ENCODE measurements at places on chromosomes 12 and 14.

GRCh38 chr12:30457621-30458289, 237.9 kb downstream of the IPO8 start:
- DNase-seq, result no peak
- H3K4me3 ChIP-seq, result no peak overlapping the region
- no peaks in the 10 kb centered on the region for H3K36me3 ChIP-seq
- H3K27me3 ChIP-seq, result no peaks in the 10 kb centered on the region
- no peak overlapping the region for H3K27ac ChIP-seq

DNA sequence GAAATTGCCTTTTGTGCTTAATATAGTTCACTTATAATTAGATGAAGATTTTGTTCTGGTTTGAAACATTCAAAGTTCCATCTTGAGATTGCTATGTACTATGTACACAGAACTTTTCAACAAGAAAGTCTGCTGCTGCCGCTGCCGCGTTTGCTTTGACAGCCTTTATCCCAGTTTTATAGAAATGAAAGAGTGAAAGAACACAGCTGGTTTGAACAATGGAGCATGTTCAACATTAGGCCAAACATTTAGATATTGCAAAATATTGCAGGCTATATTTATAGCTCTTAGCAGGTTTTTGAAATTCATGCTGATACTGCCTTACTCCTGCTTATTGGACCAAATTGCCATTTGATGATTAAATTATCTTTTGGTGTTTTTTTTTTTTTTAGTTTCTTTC, 299.8 kb upstream of the PRKD1 start:
- no peak for DNase-seq
- H3K27me3 ChIP-seq, result no peaks in the 10 kb centered on the region
- no peak overlapping the region for H3K4me3 ChIP-seq
- no peaks in the 10 kb centered on the region for H3K36me3 ChIP-seq

DNA sequence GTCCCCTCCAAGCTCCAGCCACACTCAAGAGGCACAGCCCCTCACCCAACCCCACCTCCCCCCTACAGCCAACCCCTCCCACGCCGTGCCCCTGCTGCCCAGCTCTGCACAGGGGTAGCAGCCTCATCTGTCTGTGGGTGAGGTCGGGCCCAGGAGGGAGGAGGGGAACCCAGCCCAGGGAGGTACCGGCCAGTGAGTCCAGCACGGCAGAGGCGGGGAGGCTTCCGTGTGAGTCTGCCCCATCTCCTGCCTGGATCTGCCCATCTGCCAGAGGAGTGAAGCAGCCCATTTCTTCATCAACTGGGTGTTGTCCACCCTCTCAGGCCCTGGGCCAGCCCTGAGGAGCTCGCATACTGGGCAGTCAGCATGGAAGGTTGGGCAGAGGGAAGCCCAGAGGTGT, 54.2 kb downstream of the CCNK start:
- no peaks in the 10 kb centered on the region for H3K36me3 ChIP-seq
- H3K4me1 ChIP-seq, result peaks cover 10% of the 10 kb centered on the region
- H3K4me3 ChIP-seq, result no peak overlapping the region

GRCh38 chr14:23468704-23469126, 788 bp upstream of the NGDN start:
- H3K27ac ChIP-seq, result no peak overlapping the region
- peaks cover 4% of the 10 kb centered on the region for H3K36me3 ChIP-seq
- peaks cover 3% of the 10 kb centered on the region for H3K27me3 ChIP-seq
- peaks cover 6% of the 10 kb centered on the region for H3K4me1 ChIP-seq
- no peak overlapping the region for H3K4me3 ChIP-seq

DNA sequence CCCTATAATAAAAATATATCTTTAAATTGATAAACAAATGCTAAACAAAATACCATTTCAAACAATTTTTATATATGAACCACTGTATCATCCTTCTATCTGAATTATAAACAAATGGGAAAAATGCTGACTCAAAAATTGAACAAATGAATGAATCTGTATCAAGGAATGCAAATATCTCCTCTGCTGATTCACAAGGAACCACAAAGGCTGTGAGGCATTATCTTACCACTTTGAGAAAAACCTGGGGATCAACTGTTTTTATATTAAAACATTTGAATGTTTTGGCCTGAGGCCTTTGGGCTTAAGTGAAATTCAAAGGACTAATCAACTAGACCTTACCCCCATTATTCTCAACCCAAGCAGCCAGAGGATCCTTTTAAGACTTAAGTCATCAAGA, 86.3 kb downstream of the EML5 start:
- no peaks in the 10 kb centered on the region for H3K36me3 ChIP-seq
- no peak overlapping the region for H3K4me3 ChIP-seq
- H3K27ac ChIP-seq, result no peak overlapping the region
- H3K4me1 ChIP-seq, result no peaks in the 10 kb centered on the region
- no peaks in the 10 kb centered on the region for H3K27me3 ChIP-seq

GRCh38 chr14:101876555-101876938, 87.8 kb upstream of the DYNC1H1 start:
- H3K36me3 ChIP-seq, result peaks cover 2% of the 10 kb centered on the region
- H3K27me3 ChIP-seq, result peaks cover 3% of the 10 kb centered on the region
- no peak for DNase-seq

- H3K36me3 ChIP-seq, result no peaks in the 10 kb centered on the region
- H3K4me1 ChIP-seq, result no peaks in the 10 kb centered on the region
- no peaks in the 10 kb centered on the region for H3K27me3 ChIP-seq
- no peak overlapping the region for H3K27ac ChIP-seq
Observed at GRCh38 chr14:30191639-30192279, 264.1 kb upstream of the PRKD1 start.

DNA sequence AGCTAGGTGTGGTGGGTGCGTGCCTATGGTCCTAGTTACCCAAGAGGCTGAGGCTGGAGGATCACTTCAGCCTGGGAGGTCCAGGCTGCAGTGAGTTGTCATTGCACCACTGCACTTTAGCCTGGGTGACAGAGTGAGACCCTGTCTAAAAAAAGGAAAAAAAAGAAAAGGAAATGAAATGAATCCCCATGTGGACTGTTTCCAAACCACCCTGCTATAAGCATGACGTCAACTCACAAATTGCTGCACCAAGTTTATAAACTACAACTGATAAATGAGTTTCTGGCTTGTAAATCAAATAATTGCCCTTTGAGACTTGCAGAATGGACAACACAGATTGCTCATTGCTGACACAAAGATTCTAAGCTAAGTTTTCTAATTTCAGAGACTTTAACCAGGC, 51.0 kb upstream of the STK38L start:
- H3K4me1 ChIP-seq, result peaks cover 10% of the 10 kb centered on the region
- H3K36me3 ChIP-seq, result no peaks in the 10 kb centered on the region
- no peak overlapping the region for H3K4me3 ChIP-seq
- DNase-seq, result no peak

DNA sequence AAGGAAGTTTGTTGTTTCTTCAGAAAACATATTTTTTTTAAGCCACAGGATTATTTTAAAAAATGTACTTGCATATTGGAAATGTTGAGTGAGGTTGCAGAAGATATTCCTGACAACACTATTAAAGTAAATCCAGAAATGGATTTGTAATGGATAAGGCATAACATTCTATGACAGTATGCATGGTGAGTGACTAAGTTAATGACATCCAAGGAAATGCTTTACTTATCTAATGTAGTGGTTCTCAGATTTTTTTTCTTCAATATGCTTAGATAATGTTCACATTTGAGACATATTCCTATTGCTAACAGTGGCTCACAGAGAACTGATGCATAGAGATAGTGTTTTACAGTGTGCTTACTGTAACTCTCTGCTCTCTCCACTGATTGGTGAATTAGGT, 49.4 kb downstream of the ZDHHC17 start:
- no peaks in the 10 kb centered on the region for H3K27me3 ChIP-seq
- DNase-seq, result no peak
- H3K4me1 ChIP-seq, result no peaks in the 10 kb centered on the region
- H3K27ac ChIP-seq, result no peak overlapping the region
- no peak overlapping the region for H3K4me3 ChIP-seq

DNA sequence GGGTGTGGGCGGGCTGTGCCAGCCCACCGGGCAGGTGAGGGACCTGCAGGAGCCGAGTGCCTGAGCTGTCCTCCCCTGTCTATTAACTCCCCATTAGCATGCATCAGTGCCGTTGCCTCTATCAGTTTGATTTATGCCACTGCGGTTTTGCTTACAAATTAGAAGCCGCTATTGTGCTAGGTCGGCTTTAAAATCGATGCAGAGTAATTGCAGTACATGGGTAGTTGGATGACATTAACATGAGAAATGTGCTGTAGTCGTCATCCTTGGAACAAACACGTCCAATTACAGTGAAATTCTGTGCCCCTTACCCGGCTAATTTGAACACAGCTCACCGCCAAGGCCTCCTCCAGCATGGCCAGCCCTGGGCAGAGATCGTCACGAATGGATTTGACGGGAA, 145.8 kb downstream of the TSPAN9 start:
- H3K4me3 ChIP-seq, result no peak overlapping the region
- DNase-seq, result no peak
- H3K4me1 ChIP-seq, result peaks cover 46% of the 10 kb centered on the region
- peaks cover 7% of the 10 kb centered on the region for H3K27me3 ChIP-seq
- H3K36me3 ChIP-seq, result peaks cover 15% of the 10 kb centered on the region
- H3K27ac ChIP-seq, result no peak overlapping the region

GRCh38 chr12:87520968-87521367, 508.2 kb downstream of the C12orf50 start:
- DNase-seq, result no peak
- H3K27me3 ChIP-seq, result no peaks in the 10 kb centered on the region
- H3K36me3 ChIP-seq, result no peaks in the 10 kb centered on the region
- H3K4me3 ChIP-seq, result no peak overlapping the region
- H3K27ac ChIP-seq, result no peak overlapping the region
- no peaks in the 10 kb centered on the region for H3K4me1 ChIP-seq

DNA sequence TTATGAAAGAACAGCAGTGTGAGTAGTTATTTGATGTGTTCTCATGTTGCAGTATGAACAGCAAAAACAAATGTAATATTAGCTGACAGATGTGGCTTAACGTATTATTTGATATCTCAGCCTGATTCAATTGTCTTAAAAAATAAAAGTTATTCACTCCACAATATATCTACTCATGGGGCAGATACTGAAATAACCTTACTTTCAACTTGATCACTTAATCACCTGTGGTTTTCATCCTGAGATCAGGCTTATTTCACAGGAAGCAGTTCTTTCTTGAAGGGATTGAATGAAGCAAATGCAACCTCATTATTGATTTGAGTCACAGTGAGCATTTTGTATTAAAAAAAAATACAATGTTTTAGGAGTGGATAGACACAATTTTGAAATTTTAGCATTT, 90.3 kb downstream of the AKAP6 start:
- H3K27ac ChIP-seq, result no peak overlapping the region
- no peaks in the 10 kb centered on the region for H3K4me1 ChIP-seq
- no peak for DNase-seq
- H3K36me3 ChIP-seq, result no peaks in the 10 kb centered on the region

- peaks cover 1% of the 10 kb centered on the region for H3K27me3 ChIP-seq
- H3K4me3 ChIP-seq, result no peak overlapping the region
- H3K4me1 ChIP-seq, result no peaks in the 10 kb centered on the region
- H3K36me3 ChIP-seq, result peaks cover 8% of the 10 kb centered on the region
Observed at GRCh38 chr12:88691811-88692210, 111.5 kb upstream of the KITLG start.

DNA sequence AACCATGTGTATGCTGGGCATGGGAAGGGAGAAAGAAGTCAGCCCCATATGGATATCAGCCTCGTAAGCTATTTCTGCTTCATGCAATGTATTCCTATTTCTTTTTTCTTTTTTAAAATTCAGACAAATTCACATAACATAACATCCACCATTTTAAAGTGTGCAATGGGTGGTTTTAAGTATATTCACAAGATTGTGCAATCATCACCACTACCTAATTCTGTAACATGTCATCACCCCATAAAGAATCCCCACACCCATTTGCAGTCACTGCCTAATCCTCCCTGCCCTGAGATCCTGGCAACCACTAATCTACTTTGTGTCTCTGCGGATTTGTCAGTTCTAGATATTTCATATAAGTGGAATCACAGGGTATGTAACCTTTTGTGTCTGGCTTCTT, 9.5 kb downstream of the POMT2 start:
- peaks cover 9% of the 10 kb centered on the region for H3K4me1 ChIP-seq
- H3K36me3 ChIP-seq, result no peaks in the 10 kb centered on the region
- H3K4me3 ChIP-seq, result no peak overlapping the region
- no peak overlapping the region for H3K27ac ChIP-seq
- no peaks in the 10 kb centered on the region for H3K27me3 ChIP-seq

DNA sequence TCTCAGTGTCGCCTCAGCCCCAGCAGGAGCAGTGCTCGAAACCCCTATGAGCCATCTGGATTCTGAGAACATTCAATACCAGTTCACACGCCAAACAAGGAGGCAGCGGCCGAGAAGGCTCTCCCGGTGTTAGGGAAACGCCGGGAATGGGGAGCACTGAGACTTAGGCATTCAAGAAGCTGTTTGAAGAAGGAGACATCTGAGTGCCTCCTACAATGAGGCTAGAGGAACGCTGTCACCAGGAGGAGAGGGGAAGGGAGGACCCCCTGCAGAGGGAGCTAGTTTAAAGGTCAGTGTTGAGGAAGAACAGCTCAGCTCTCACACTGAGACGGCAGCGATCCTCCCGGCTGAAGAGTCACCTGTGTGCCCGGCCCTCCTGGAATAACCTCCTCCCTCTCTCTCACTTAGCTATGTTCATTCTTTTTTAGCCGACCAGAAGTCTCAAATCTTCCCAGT, 69.9 kb downstream of the SERPINA3 start:
- no peak overlapping the region for H3K4me3 ChIP-seq
- DNase-seq, result no peak
- H3K4me1 ChIP-seq, result peaks cover 4% of the 10 kb centered on the region
- no peak overlapping the region for H3K27ac ChIP-seq
- H3K27me3 ChIP-seq, result no peaks in the 10 kb centered on the region

DNA sequence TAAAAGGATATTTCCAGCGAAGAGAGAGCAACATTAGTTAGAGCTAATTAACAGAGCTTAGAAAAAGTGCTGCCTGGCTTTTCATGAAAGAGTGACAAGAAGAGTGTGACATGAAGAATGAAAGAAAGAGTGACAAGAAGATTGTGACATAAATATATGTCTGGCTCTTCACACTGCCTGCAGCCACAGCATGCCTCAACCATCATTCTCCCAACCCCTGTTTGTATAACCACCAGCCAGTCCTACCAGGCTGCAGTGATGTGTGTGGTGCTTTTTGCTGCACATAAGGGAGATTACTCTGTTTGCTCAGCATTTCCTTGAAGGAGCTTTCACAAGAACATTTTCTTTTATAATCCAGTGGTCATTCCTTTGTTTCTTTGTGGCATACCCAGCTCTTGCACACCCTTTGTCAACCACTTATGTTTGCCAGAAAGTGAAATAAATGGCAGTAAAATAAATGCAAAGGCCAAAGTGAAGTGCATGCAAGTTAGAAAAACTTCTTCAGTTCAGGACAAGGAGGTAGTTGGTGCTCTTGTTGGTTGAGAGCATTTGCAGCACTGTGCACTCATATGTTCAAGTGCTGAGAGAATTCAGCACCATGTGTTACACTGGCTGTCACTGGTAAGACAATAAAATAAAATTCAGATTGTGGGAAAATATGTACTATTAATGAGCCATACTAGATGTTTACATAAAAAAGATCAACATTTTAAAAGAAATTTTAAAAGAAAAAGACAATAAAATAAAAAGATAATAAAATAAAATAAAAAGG, 50.6 kb downstream of the KIF21A start:
- no peak overlapping the region for H3K27ac ChIP-seq
- no peak for DNase-seq
- H3K4me3 ChIP-seq, result no peak overlapping the region
- no peaks in the 10 kb centered on the region for H3K36me3 ChIP-seq

All from endothelial cell (in vitro differentiated cells).